Fibroblast of pulmonary artery (primary cell): ENCODE measurements at places on chromosomes 7 and 10.

DNA sequence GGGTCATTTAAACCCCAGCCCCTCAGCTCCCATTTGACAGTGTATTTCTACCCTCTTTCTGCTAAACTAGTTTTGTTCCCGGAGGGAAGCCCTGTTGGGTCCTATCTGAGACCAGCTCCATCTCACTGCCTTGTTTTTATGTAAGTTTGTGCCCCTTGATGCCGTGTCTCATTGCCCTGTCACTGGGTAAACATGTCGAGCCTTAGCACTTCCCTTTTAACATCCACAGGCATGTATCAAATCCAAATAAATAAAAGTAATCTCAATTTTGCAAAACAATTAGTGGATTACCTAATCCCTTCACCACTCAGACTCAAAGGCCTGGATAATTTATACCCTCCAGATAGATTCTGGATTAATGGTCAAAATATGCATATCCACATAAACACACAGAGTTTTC, 115.7 kb downstream of the CACNA2D1 start:
- DNase-seq = no peak

DNA sequence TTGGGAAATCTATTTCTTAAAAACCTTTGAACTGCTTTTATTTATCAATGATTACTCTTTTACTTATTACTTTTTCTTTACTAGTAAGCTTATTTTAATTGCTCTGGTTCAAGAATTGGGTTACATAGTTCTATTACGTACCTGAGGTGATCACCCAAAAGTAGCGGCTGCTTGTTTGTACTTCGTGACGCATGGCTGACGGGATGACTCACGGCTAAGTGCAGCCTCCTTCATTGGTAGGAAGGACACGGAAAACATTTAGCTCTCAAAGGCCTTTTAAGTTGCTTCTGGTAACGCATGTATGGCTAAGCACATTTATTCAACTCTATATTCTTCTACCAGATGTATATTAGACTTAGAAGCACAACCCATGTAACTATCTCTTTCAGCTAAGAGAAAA, 285.8 kb upstream of the SP4 start:
- no peak for DNase-seq

DNA sequence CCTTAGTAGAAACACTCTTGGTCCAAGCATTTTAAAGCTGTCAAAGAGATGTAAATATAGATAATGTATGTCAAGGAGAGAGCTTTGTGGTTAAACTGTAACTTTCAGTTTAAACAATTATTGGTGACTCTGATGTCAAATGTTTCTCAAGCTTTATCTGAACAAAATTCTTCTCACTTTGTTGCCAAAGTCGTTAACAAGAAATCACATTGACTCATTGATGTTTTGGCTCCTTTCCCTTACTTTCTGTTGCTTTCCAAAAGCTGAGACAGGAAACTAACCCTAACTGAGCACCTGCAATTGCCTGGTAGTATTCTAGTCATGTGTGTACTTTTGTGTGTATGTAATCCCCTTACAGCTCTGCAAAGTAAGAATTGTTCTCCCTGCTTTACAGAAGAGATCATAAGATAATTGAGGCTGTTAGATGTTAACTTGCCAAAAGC, 108.5 kb downstream of the CFTR start:
- DNase-seq = peak; percentile 62

DNA sequence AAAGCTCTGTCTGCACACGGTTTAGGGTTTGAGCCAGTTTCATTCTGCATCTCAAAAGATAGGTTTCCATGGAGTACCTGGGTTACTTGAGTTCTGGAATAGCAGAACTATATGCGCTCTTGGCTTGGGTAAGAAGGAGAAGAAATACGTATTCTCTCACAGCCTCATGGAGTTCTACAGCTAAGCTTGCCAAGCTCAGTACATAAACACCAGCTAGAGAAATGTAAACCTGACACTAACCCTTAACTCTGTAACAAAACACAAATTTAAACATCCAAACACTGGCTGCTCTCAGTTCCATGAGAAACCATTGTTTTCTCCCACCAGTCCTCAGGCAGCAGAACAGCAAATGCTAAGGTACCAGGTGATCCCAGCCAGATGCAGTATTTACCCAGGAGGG, 557.2 kb downstream of the INHBA start:
- no peak for DNase-seq

DNA sequence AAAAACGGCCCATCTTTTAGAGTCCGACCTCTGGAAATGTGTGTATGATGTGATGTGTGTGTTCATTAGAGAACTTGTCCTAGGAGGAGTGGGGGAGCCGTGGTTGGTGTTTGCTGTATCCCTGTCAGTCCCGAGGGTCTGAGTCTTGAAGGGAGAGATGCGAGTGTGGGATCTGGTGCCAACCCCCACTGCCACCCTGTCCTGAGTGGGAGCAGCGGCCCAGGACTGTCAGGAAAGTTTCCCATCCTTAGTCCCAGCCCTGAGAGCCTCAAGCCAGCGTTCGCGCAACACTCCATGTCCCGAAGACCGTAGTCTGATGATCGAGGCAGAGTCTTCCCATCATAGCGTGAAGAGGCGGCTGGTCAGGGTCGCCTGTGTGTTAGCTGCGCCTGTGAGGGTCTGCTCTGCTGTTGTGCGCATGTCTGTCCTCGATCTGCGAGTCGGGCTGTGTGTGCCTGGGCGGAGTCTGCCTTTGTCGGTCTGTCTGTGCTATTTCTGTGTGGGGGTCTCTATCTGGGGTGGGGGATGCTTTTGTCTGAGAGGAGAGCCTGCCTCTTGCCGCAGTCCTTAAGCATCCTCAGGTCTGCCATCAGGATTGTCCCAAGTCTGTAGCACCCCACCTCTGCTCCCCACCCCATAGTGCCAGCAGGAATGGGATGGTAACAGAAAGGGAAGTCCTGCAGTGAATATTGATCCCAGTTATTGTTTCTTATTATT, 514 bp upstream of the CHAT start:
- DNase-seq = no peak

DNA sequence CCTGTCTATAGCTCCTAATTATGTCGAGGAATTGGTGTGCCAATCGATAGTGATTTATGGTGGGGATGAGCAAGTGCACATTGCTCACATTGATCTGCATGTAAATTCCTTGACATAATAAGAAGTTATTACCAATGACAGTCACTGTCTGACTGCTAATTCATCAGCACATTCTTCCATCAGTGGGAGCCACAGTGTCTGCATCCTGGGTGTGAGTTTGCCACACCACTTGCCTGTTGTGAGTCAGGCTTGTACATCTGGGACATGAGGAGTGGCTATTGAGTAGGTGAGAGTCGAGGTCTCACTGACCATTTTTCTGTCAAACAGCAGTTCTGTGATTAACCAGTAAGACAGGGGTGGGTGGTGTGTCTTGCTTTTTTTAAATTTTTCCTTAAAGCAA, 263.4 kb downstream of the LRMDA start:
- DNase-seq = no peak
